K562 (cell line): ENCODE measurements at places on chromosomes 16 and 17.

DNA sequence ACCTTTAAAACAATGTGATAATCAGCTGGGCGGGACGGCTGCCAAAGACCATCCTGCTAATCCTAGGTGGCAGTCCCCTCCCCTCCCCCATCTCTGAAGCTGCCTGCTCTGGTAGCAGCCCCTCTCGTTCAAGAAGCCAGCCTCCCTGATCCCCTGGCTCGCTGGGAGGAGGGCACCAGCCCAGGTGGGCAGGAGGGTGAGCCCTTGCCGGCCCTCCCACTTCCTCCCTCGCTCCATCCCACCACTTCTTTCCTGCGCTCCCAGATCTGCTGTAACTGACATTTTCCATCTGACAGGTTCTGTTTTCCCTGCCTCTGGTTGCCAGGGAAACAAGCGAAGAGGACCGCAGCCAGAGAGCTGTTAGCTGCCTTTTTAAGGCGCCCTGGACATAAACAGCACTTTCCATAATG, 155.7 kb upstream of the TNRC6C start:
- H3K4me3 ChIP-seq = no peak overlapping the region
- H3K36me3 ChIP-seq = no peaks in the 10 kb centered on the region
- H3K4me1 ChIP-seq = no peaks in the 10 kb centered on the region
- H3K27ac ChIP-seq = no peak overlapping the region

DNA sequence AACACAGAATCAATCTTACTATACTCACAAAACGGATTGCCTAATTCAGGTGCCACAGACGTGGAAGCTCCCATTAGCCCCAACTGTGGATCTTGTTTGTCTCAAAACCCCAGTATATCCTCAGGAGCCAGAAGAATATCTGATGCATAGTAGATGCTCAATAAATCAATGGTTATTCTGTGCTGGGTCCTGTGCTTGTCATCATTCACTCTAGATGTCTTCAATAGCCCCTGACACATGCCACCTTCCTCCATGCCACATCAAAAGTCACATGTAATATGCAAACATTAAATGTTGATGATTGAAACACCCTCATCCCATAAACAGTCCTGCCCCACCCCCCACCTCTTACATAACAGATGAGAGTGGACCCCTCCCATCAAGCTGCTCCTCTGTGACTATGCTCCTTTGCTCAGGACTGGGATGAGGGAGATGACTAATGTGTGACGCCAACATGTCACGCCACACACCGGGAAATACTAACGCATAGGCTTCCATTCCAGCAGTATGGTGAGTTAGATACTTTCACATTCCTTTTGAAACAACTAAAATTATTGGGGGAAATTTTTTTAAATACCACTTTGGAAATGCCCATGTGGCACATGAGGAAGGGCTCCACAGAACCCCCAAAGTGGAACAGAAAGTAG, 267.6 kb upstream of the SDK2 start:
- H3K27ac ChIP-seq = no peak overlapping the region
- H3K27me3 ChIP-seq = peaks cover 2% of the 10 kb centered on the region; the same call in 1 of the 2 replicates
- DNase-seq = no peak
- H3K36me3 ChIP-seq = no peaks in the 10 kb centered on the region

- peaks cover 11% of the 10 kb centered on the region; the same call in 1 of the 3 replicates for H3K36me3 ChIP-seq
- no peak overlapping the region for H3K4me3 ChIP-seq
These were observed 3.2 kb downstream of the KSR1 start for GRCh38 chr17:27459433-27459832.

- peaks cover 6% of the 10 kb centered on the region; the same call in 1 of the 2 replicates for H3K4me1 ChIP-seq
- no peak overlapping the region; the same call in 2 of the 3 replicates for H3K27ac ChIP-seq
- no peaks in the 10 kb centered on the region for H3K27me3 ChIP-seq
- no peak overlapping the region for H3K4me3 ChIP-seq
- DNase-seq = no peak
These were observed 110.6 kb upstream of the PLCG2 start for GRCh38 chr16:81668243-81669097.

GRCh38 chr16:14564861-14565687, 65.0 kb downstream of the PARN start:
- no peaks in the 10 kb centered on the region for H3K27me3 ChIP-seq
- peaks cover 15% of the 10 kb centered on the region for H3K36me3 ChIP-seq
- no peak for DNase-seq
- H3K27ac ChIP-seq = no peak overlapping the region
- peaks cover 6% of the 10 kb centered on the region; the same call in 2 of the 3 replicates for H3K4me1 ChIP-seq
- H3K4me3 ChIP-seq = no peak overlapping the region

DNA sequence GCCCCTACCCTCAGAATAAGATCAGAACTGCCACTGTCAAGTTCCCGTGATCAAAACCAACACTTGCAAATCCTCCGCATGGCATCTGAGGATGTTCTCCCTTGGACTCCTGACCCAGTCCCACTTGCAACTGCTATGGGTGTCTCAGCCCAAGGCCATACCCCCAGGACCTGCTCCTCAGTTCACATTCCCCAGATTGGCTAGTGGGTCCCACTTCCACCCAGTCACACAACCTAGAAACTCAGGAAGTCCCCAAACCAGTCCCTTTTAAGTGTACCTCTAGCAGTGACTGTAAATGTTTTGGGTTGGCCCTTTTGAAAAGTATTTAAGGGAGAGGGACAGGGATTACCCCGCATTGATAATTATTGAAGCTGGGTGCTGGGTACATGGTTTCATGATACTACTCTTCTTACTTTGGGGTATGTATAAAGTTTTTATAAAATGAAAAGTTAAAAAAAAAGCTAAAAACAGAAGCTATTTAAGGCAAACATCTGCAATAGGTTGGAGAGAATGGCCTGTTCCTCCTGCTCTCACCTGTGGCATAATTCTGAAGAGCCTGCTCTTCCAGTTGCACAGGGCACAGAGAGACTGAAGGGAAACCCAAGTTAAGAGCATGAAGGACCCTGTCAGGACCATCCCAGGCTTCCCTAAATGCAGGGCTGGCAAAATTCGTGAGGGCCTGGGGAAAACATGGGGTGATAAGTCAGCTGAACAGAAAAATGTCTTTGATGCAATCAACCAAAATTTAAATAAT, 42.5 kb downstream of the ERN1 start:
- H3K36me3 ChIP-seq = no peaks in the 10 kb centered on the region; the same call in 2 of the 3 replicates
- no peak for DNase-seq
- no peak overlapping the region for H3K4me3 ChIP-seq
- H3K27me3 ChIP-seq = no peaks in the 10 kb centered on the region

GRCh38 chr16:72884037-72884436, 163.9 kb downstream of the ZFHX3 start:
- peaks cover 20% of the 10 kb centered on the region for H3K27me3 ChIP-seq
- no peak for DNase-seq
- no peak overlapping the region for H3K4me3 ChIP-seq
- H3K4me1 ChIP-seq = no peaks in the 10 kb centered on the region

GRCh38 chr16:52549011-52549692, 2.2 kb upstream of the TOX3 start:
- no peaks in the 10 kb centered on the region for H3K4me1 ChIP-seq
- DNase-seq = no peak
- no peaks in the 10 kb centered on the region for H3K27me3 ChIP-seq

- DNase-seq = no peak
- H3K4me1 ChIP-seq = no peaks in the 10 kb centered on the region
- H3K4me3 ChIP-seq = no peak overlapping the region
- H3K27me3 ChIP-seq = peaks cover 21% of the 10 kb centered on the region
These were observed 23.0 kb downstream of the ZNF200 start for GRCh38 chr16:3212006-3212405.

DNA sequence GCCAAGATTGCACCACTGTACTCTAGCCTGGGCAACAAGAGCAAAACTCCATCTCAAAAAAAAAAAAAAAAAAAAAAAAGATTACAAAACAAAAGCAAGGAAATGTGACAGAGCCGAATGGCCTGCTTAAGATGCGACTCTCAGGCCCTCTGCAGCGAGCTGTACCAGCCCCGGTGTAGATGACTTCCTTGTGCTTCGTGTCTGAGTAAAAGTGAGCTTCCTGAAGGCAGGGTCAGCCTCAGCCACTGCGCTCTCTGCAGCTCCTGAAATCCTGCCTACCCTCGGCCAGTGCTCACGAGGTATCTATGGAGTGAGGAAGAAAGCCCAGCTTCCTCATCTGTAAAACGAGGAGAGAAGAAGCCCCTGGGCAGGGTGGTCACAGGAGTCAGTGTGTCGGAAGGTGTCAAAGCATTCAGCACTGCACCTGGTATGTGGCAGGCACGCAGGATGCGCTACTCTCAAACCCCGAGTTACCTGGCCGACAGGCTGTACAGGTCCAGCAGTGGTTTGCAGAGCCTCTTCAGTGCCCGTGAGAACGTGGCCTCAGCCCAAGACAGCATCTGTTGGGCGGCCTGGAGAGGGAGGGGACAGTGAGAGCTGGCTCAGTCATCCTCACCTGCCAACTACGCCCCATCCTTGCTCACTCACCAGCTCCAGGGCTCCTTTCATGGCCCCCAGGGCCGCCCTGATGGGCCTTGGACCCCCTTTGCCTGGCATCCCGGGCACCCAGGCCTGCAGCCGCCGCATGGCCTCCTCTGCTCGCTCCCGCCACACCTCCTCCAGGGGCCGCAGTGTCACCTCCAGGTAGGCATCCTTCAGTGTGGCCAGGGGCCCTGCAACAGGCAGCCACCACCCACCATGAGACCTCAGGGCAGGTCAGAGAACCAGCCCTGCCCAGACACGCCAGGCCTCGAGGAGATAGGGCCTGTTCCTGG, 44.6 kb downstream of the RMI2 start:
- H3K27ac ChIP-seq = no peak overlapping the region
- 0 out of 3 replicates have a peak, but pooled peaks cover 3% of the 10 kb centered on the region for H3K4me1 ChIP-seq
- no peaks in the 10 kb centered on the region for H3K36me3 ChIP-seq
- peaks cover 21% of the 10 kb centered on the region; the same call in 2 of the 3 replicates for H3K27me3 ChIP-seq

DNA sequence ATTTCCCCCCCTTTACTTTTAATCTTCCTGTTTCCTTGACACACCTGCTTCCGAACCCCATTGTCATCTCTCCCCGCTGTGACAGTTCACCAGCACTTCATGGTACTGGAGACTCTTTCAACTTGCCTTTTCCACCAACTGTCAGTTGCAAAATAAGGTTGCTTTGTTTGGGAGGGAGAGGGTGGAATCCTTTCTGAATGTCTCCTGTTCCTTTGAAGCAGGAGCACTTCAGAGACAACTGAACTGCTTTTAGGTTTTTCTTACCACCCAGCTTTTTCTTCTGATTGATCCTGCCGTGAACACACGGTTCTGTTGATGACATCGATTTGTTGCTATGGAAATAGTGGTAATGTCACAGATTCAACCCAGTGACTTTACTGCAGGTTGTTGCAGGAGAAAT, 42.0 kb downstream of the RPA1 start:
- H3K4me1 ChIP-seq = no peaks in the 10 kb centered on the region
- peaks cover 65% of the 10 kb centered on the region; the same call in 2 of the 3 replicates for H3K36me3 ChIP-seq
- H3K27me3 ChIP-seq = no peaks in the 10 kb centered on the region
- DNase-seq = no peak
- H3K4me3 ChIP-seq = no peak overlapping the region
- H3K27ac ChIP-seq = no peak overlapping the region

DNA sequence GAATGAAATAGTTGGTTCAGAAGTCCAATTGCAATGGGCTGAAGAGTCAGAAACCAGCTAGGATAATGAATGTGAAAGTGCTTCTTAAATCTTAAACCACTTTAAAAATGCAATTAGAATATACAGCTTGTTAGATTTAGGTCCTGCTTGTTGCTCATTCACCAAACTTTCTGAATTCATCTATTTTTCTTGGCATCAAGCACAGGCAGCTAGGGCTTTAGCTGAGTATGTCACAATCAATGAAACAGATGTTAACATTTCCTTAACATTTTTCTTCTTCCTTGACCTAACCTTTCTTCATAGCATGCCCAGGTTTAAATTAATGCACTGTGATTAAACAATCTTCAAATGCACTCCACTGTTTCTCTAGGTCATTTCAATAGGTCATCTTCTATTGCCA, 14.4 kb downstream of the KIF2B start:
- H3K4me1 ChIP-seq = no peaks in the 10 kb centered on the region
- no peak overlapping the region for H3K4me3 ChIP-seq
- H3K36me3 ChIP-seq = no peaks in the 10 kb centered on the region

GRCh38 chr17:48878920-48879898, 13.4 kb upstream of the ATP5MC1 start:
- DNase-seq = peak; percentile 81
- peaks cover 42% of the 10 kb centered on the region for H3K27me3 ChIP-seq
- no peak overlapping the region for H3K27ac ChIP-seq
- H3K4me1 ChIP-seq = no peaks in the 10 kb centered on the region
- no peak overlapping the region for H3K4me3 ChIP-seq
- no peaks in the 10 kb centered on the region for H3K36me3 ChIP-seq

- no peak for DNase-seq
- H3K4me3 ChIP-seq = no peak overlapping the region
- H3K36me3 ChIP-seq = peaks cover 72% of the 10 kb centered on the region
- no peaks in the 10 kb centered on the region for H3K27me3 ChIP-seq
- H3K27ac ChIP-seq = no peak overlapping the region
These were observed 7.7 kb downstream of the PYCARD start for GRCh38 chr16:31194898-31195297.

- DNase-seq = no peak
- H3K4me3 ChIP-seq = no peak overlapping the region
- H3K27ac ChIP-seq = no peak overlapping the region
- peaks cover 4% of the 10 kb centered on the region; the same call in 2 of the 3 replicates for H3K4me1 ChIP-seq
- H3K27me3 ChIP-seq = no peaks in the 10 kb centered on the region
- no peaks in the 10 kb centered on the region for H3K36me3 ChIP-seq
These were observed 43.5 kb downstream of the CYB561 start for GRCh38 chr17:63402431-63403212.

- no peaks in the 10 kb centered on the region for H3K36me3 ChIP-seq
- no peaks in the 10 kb centered on the region; the same call in 1 of the 3 replicates for H3K4me1 ChIP-seq
- H3K27ac ChIP-seq = no peak overlapping the region
- no peak for DNase-seq
- H3K4me3 ChIP-seq = no peak overlapping the region
These were observed 31.1 kb downstream of the RAI1 start for GRCh38 chr17:17712268-17712924.

- DNase-seq = no peak
- H3K4me3 ChIP-seq = no peak overlapping the region
- no peaks in the 10 kb centered on the region for H3K36me3 ChIP-seq
- peak overlapping the region; percentile 54 for H3K27ac ChIP-seq
These were observed 165.4 kb downstream of the PRKCA start for GRCh38 chr17:66467766-66468165.
